ENCODE measurements at places on chromosomes 2 and 18. TPM values are rescaled to one million over a fixed set of nuclear protein-coding genes. Genes with fewer than 3 reads are reported as not detected.

DNA sequence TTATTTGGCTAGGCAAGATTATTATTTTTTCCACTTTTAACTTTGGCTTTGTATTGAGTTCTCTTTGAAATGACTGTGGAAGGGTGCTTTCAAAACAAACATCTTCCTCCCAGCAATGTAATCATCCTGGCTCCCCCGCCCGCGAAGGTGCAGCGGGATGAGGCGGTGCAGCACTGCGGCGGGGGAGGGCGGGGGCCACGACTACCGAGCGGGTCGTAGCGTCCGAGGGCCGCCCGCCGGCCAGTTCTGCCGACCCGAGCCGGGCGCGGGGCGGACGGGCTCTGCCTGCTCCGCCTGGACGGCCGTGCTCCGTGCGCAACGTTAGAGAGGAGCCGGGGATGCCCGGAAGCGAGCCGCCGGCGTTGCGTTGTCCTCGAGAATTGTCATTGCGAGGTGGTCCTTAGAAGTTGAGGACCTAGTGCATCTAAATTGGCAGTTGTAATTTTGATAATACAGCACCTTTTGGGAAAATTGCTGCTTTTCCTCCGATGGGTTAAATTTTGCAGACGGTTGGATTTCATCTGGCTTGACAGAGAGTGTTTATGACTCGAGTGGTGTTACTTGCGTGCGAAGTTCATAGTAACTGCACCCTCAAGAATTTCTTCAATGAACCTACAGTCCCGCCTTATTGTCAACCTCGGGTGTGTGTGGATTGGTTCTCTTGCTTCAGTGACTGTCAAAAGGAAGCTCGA lies 1.1 kb downstream of the EPC2 start:
- H3K27me3 ChIP-seq, result no peaks in the 10 kb centered on the region
- DNase-seq, result peak; percentile 83
- no peaks in the 10 kb centered on the region for H3K36me3 ChIP-seq
- H3K27ac ChIP-seq, result peak overlapping the region; percentile 91
- peak overlapping the region; percentile 80 for H3K4me3 ChIP-seq

GRCh38 chr18:24333084-24333483 lies 64.5 kb downstream of the OSBPL1A start:
- H3K4me3 ChIP-seq, result no peak overlapping the region
- no peaks in the 10 kb centered on the region for H3K27me3 ChIP-seq
- DNase-seq, result no peak
- H3K4me1 ChIP-seq, result no peaks in the 10 kb centered on the region
- no peaks in the 10 kb centered on the region for H3K36me3 ChIP-seq

DNA sequence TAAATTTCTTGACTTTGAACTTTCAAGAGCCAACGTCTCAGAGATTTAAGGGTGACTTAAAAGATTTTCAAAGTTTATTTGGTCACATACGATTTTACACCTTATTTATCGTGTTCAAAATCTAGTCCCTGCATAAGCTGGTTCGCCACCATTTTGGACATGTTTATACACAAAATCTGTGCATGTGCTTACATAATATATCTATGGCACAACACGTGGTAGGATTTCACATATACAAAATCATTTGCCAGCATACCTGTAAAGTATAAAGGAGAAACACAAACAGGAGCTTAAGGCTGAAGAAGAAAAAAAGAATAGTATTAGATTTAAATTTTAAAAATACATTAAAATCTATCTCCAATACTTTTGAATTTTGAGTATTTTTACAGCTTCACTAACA lies 190.0 kb upstream of the KYNU start:
- no peaks in the 10 kb centered on the region for H3K27me3 ChIP-seq
- no peak for DNase-seq
- H3K4me3 ChIP-seq, result no peak overlapping the region
- H3K4me1 ChIP-seq, result no peaks in the 10 kb centered on the region

GRCh38 chr18:59719544-59720181 lies 22.4 kb upstream of the CCBE1 start:
- H3K4me1 ChIP-seq, result no peaks in the 10 kb centered on the region
- H3K36me3 ChIP-seq, result no peaks in the 10 kb centered on the region
- H3K27ac ChIP-seq, result no peak overlapping the region
- peaks cover 35% of the 10 kb centered on the region for H3K27me3 ChIP-seq

- no peak for DNase-seq
- H3K27ac ChIP-seq, result no peak overlapping the region
These were observed 10.8 kb downstream of the IL36B start for GRCh38 chr2:113041871-113042270.

DNA sequence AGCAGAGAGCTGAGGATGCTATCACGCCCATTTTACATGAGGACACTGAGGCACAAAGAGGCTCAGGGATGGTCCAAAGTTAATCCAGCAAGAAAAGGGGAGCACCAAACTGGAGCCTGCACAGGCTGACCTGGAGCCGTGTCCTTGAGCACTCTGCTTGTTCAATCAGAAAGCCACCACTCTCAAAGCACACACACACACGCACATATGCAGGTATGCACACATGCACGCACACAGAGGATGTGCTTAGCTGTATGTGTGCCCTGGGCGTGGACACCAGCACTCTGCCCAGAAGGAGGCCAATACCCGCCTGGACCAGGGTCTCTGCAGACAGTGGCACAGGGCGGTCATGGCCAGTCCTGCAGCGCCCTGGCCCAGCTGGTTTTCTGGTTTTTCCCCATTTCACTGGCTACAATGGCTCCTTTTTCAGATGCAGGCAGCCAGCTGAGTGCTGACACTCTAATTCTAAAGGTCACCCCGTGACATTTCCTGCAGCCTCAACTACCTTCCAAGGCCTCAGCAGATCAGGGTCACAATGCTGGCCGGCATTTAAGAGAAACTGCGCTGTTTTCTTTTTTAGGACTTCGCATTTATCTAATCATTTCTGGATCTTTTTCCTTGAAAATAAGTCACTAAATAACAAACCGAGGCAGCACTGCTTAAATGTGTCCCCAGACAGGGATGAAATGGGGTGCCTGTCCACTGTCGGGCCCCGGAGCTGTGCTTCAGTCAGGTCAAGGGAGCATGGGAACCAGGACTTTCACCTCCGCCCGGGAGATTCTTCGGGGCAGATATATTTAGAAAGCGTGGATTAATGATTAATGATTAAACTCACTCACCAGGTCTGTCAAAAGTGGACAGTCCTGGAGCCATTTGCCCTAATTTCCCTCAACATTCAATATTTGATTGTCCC lies 104.5 kb downstream of the HDAC4 start:
- no peaks in the 10 kb centered on the region for H3K27me3 ChIP-seq
- peaks cover 7% of the 10 kb centered on the region for H3K4me1 ChIP-seq
- H3K27ac ChIP-seq, result no peak overlapping the region

DNA sequence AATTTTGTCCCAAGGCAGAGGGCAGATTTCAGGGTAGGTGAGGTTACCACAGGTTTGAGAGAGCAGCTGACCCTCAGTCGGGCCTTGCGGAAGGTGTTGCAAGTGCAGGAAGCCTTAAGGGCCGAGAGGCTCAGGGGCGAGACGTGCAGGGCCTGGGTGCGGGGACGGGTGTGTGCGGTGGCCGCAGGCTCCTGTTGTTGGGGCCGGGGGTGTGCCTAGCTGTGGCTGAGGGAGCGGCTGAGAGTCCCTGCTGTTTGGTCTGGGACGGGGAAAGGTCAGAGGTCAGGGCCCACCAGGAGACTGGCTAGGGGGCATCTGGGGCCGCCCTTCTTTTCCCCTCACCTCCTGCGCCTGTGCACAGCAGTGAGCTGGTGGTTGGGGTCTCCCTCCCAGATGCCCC lies 52.5 kb downstream of the NTSR2 start:
- H3K4me1 ChIP-seq, result no peaks in the 10 kb centered on the region
- no peak overlapping the region for H3K27ac ChIP-seq

GRCh38 chr18:77132369-77133050 lies at the start of gene MBP:
TSS of gene MBP (minus strand) at chr18:77132783. CDS start at chr18:77105261, 27,522 bp downstream.
- DNase-seq, result no peak
- no peaks in the 10 kb centered on the region for H3K36me3 ChIP-seq
- peak within 1 kb of the TSS; percentile 36 for H3K4me3 ChIP-seq
- peaks cover 4% of the 10 kb centered on the region for H3K4me1 ChIP-seq
- H3K27me3 ChIP-seq, result peaks cover 58% of the 10 kb centered on the region
- no peak within 1 kb of the TSS for H3K27ac ChIP-seq

GRCh38 chr2:221676566-221677172 lies 104.6 kb upstream of the EPHA4 start:
- no peaks in the 10 kb centered on the region for H3K36me3 ChIP-seq
- H3K4me1 ChIP-seq, result no peaks in the 10 kb centered on the region
- no peak overlapping the region for H3K27ac ChIP-seq
- DNase-seq, result no peak

DNA sequence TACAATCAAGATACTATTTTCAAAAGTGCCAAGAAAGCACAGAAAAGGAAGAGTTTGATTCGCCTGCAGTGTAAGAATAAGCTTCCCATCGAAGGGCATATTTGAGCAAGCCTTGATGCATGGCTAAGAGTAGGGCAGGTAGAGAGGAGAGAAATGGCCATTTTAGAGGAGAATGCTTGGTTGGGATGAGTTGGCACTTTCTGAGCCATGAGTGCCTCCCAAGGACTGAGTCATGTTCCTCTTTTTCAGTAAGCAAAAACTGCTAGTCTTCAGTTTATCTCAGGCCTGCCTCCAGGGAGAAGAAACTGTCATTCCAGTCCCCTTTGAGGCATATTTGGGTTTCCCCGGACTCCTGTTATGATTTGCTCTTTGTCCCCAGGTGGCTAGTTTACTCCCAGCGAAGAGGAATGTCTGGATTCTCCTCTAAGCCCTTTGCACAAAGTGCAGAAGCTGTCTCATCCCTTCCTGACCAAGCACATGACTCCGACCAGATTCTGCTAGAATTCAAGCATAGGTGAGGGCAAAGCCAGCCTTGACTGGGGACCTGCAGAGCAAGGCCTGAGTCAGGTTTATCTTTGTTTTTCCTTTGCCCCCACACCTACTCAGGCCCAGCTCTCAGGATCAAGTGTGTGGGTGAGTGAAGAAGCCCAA lies 115.2 kb downstream of the TTC32 start:
- H3K27ac ChIP-seq, result no peak overlapping the region
- no peaks in the 10 kb centered on the region for H3K4me1 ChIP-seq
- H3K27me3 ChIP-seq, result peaks cover 13% of the 10 kb centered on the region
- H3K36me3 ChIP-seq, result no peaks in the 10 kb centered on the region
- DNase-seq, result no peak

DNA sequence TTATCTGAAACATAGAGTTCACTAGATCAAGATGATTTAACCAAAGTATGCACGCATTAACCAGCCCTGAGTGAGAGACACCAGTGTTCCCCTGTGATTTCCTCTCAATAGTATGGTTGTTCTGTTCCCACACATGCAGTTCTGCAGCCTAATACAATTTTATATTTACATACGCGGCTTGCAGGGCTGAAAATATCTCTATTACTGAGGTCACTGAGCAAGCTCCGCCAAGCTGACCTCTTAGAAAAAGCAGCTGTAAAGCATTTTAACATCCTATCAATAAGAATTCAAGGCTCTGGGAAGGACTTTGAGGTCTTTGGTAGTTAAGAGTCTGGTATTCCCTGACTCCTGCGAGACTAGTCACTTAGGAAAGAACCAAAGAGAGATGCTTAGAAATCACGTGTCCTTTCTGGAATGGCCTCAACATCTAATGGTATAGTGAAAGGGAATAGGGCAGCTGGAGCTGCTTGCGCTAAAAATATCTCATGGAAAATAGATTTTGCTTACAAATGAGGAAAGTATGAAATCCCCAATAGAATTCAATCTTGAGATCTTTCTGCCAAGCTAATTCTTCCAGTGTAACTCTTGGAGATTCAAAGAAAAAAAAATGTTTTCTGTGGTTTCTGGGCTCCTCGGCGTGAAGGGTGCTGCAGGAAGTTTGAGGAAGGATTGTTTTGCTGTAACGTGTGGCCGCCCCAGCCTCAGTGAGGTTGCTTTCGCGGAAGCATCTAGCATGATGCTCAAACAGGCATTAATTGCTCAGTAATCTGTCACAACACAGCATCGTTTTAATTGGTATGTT lies 59.2 kb downstream of the DOCK10 start:
- no peak overlapping the region for H3K27ac ChIP-seq
- no peaks in the 10 kb centered on the region for H3K4me1 ChIP-seq
- H3K27me3 ChIP-seq, result no peaks in the 10 kb centered on the region

GRCh38 chr2:191148791-191149190 lies 2.0 kb downstream of the STAT4 start:
- H3K4me3 ChIP-seq, result no peak overlapping the region
- DNase-seq, result no peak
- H3K4me1 ChIP-seq, result peaks cover 3% of the 10 kb centered on the region
- no peaks in the 10 kb centered on the region for H3K36me3 ChIP-seq

- no peak overlapping the region for H3K27ac ChIP-seq
- H3K36me3 ChIP-seq, result no peaks in the 10 kb centered on the region
- no peak overlapping the region for H3K4me3 ChIP-seq
These were observed 202.5 kb upstream of the SESTD1 start for GRCh38 chr2:179467111-179467510.

GRCh38 chr2:83844490-83844889 lies 614.6 kb downstream of the SUCLG1 start:
- H3K27ac ChIP-seq, result no peak overlapping the region
- no peaks in the 10 kb centered on the region for H3K27me3 ChIP-seq
- DNase-seq, result no peak
- H3K4me1 ChIP-seq, result no peaks in the 10 kb centered on the region
- H3K36me3 ChIP-seq, result no peaks in the 10 kb centered on the region
- no peak overlapping the region for H3K4me3 ChIP-seq

GRCh38 chr2:202043475-202043874 lies 9.8 kb downstream of the FZD7 start:
- H3K4me1 ChIP-seq, result peaks cover 16% of the 10 kb centered on the region
- no peaks in the 10 kb centered on the region for H3K27me3 ChIP-seq
- no peak overlapping the region for H3K4me3 ChIP-seq
- H3K36me3 ChIP-seq, result no peaks in the 10 kb centered on the region
- DNase-seq, result no peak

- H3K27ac ChIP-seq, result no peak overlapping the region
- no peak overlapping the region for H3K4me3 ChIP-seq
- H3K27me3 ChIP-seq, result no peaks in the 10 kb centered on the region
- no peak for DNase-seq
- H3K4me1 ChIP-seq, result no peaks in the 10 kb centered on the region
- H3K36me3 ChIP-seq, result no peaks in the 10 kb centered on the region
These were observed 32.2 kb upstream of the HNRNPA3 start for GRCh38 chr2:177180269-177181000.

- H3K36me3 ChIP-seq, result peaks cover 27% of the 10 kb centered on the region
- peaks cover 33% of the 10 kb centered on the region for H3K4me1 ChIP-seq
- DNase-seq, result no peak
- no peaks in the 10 kb centered on the region for H3K27me3 ChIP-seq
- H3K27ac ChIP-seq, result no peak overlapping the region
These were observed 10.8 kb downstream of the PAX3 start for GRCh38 chr2:222287862-222288479.

GRCh38 chr18:79953971-79954651 lies 2.7 kb upstream of the SLC66A2 start:
- no peaks in the 10 kb centered on the region for H3K27me3 ChIP-seq
- H3K36me3 ChIP-seq, result no peaks in the 10 kb centered on the region
- DNase-seq, result no peak
- no peak overlapping the region for H3K27ac ChIP-seq
- no peak overlapping the region for H3K4me3 ChIP-seq

LYPD6 gene
- 1.8 TPM for total RNA-seq

DLX1 gene
- total RNA-seq, result 28.9 TPM

CXCR1 gene
- not detected for total RNA-seq

LOXHD1 gene
- total RNA-seq, result 25.5 TPM

L3MBTL4 gene
- not detected for total RNA-seq

SLC16A14 gene
- 3.0 TPM for total RNA-seq

SAG gene
- total RNA-seq, result 1.3 TPM

ANKRD23 gene
- 6.2 TPM for total RNA-seq

Data from A673 (cell line).